ENCODE measurements at places on chromosomes 3 and 15.
A peak's percentile ranks its signal among the peaks of the same experiment; 100 is the strongest.

DNA sequence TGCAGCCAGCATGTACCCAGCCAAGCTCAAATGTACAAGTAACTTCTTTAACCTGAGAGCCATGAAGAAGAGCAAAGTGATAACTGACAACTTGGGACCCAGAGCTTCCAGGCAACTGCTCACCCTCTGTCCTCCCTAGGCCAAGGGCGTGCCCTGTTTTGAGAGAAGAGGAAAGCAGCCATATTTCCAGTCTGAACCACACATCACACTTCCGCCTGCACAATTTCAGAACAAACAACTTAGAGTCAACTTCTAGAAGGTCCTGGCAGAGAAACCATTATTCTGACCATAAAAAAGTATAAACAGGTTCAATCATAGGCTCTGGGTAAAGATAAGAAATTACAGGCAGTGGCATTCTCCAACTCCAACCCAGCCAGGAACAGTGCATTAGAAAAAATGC is 50.1 kb downstream of the ITGB5 start:
- DNase-seq = no peak

DNA sequence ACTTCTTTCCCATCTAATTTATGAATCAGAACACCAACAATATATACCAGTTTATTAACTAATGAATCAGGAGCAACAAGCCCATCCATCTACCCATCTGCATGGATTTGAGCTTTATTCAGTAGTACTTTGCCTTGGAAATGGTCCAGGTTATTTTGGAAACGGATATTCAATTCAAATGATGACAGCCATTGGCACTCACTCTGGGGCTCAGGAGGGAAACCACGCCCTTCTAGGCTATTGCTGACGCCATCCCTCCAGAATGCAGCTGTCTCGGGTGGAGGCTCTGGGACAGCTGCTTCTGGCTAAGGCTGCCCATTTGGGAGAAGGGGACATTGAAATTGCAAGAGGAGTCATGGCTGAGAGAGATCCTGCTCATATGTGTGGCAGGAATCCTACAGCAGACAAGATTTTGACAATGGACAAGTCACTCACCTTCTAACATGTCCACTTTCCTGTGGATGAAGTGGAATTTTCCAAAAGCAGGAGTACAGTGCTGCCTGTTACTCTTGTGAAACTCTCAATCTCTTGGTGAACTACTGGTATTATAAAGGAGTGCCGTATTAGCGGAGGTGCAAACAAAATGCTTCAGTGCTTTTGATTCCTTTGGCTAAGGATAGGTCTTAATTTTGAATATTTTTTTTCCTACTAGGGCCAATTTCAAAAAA is 29.3 kb upstream of the TRAK1 start:
- no peak for DNase-seq

DNA sequence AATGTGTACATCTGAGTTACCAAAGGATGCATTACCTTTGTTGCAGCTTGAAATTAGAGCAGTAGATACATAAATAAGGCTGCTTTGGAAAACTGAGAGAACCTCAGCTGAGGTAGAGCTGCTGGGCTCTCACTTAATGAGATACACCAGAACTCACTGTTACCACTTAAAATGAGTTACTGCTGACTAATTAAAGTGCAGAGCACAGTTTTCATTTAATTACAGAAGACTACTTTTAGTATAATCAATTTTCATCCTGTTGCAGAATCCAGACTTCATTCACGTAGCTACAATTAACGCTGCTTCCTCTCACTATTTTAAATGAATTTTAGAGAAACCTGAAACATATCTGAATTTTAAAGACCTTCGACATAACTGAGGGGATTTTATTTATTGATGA is 169.5 kb downstream of the USP13 start:
- no peak for DNase-seq

GRCh38 chr3:194518652-194519051 is 31.9 kb upstream of the ATP13A3 start:
- DNase-seq = no peak

GRCh38 chr3:111541911-111542483 is at the start of gene CD96:
CD96 (plus strand) TSS chr3:111542197; CDS start chr3:111542249, 52 bp downstream.
- no peak for DNase-seq

GRCh38 chr3:105232553-105232952 is 134.2 kb upstream of the ALCAM start:
- no peak for DNase-seq

DNA sequence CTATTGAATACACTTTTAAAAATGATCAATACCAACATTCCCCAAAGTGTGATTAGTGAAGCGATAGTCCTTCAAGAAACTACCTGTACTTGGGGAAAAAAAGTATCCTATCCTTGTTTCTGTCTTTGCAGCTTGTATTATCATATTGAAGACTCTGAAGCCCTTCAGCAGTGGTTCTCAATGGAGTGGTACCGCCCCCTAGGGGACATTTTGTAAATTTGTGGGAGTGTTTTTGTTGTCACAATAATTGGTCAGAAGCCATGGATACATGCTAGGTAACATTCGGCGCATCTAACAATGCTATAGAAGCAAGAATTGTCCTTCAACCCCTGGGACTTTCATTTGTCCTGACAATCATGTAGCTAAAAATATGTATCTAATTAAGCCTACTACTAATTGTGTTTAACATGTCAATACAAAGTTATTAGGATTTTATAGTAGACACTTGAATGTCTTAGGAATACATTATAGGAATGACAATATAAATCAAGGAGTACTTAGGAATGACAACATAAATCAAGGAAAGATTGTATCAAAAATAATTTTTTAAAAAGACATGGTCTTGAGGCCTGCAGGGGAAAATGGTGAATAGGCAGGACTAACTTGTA is 53.7 kb downstream of the NMD3 start:
- peak; percentile 65 for DNase-seq

DNA sequence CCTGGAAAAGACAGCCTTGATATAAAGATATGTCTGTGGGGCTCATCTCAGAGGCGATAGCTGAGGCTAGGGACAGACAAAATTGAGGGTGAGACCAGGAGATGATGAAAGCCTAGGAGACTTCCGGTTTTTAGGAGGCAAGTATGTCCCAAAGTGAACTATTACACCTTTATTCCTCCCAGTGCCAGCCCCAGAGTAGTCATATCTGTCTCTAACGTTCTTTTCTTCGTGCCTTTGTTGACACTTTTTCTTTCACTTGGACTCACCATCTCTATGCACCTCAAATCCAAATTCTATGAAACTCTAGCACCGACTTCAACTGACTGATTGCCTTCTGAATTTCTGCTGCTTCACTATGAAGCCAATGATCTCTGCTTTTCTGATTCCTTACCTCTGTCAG is 93.8 kb upstream of the RASGRP1 start:
- no peak for DNase-seq

GRCh38 chr3:119628390-119628789 is 30.7 kb downstream of the PLA1A start:
- no peak for DNase-seq

GRCh38 chr3:51381333-51381705 is 3.8 kb upstream of the MANF start:
- no peak for DNase-seq

DNA sequence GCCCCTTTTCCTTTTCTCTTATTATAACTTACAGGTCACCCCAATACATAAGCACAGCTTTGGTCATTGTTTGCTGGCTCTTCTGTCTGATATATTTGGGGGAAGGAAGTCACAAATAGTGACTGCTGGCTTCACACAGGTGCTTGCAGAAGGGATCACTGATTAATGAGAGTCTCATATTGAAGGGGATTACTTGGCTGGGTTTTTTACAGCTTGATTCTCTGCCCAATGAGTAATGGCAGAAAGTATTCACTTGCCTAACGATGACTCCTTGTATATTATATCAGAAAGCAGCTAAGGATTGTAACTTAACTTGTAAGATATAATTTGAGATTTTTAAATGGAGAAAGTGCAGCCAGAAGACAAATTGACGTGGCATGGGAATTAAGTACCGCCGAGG is 119.3 kb upstream of the PFN2 start:
- DNase-seq = no peak

GRCh38 chr3:164918905-164919304 is 159.4 kb downstream of the SI start:
- DNase-seq = no peak

DNA sequence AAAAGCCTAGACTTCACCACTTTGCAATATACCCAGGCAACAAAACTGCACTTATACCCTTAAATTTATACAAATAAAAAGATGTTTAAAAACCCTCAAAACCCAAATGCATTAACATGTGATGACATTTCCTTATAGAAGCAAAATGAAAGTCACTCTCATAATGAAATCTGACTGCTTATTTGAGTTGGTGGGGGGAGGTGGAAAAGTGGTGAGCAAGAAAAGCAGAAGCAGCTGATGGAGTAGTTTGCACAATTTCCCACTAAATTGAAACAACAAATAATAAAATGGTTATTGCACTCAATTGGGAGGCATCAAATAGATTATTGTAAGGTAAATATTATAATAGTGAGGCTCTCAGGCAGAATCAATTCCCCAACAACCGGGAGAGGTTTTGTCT is 54.0 kb upstream of the GADL1 start:
- DNase-seq = no peak

DNA sequence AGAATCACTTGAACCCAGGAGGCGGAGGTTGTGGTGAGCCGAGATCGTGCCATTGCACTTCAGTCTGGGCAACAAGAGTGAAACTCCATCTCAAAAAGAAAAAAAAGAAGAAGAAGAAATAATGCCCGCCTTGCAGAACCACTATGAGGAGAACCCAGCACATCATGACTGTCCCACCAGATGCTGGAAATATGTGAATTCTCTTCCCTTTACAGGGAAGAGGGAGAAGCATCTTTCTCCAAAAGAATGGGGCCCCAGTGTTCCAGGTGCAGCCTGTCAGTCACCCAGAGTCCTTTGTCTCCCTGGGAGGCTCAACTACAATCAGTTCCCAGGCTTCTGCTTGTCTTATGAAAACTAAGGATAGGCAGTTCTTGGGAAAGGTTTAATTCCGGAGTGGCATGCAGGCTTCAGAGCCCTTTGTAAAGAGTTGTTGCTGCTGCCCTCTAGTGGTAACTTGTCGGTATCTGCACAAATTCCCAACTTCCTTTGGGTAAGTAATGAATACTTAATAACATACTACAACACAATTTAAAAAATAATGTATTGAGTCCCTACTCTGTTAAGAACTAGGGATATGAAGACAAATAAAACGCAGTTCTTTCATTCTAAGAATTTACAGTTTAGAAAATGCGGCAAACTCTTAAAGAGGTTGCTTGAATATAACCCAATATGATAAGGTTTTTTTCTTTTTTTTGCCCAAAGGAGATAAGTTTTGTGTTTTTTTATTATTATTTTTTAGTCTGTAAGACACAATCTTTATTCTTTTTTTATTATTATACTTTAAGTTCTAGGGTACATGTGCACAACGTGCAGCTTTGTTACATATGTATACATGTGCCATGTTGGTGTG is 18.6 kb upstream of the TICRR start:
- peak; percentile 39 for DNase-seq

- DNase-seq = no peak
Measured at GRCh38 chr3:9224490-9224889, 25.0 kb downstream of the SRGAP3 start.

- DNase-seq = no peak
Measured at GRCh38 chr15:71883447-71883846, 73.1 kb downstream of the NR2E3 start.

DNA sequence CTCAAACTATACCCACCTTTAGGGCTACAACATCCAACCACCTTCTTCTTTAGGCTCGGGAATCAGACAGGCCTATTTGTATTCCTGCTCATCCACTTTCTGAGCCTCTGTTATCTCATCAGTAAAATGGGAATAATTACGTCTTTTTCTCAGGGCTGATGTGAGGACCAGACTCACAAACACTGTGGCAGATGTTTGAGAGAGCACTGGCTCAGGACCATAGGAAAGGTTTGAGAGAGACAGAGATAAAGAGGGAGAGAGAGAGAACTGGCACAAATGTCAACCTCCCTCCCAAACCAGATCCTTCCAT is 4.8 kb upstream of the DAPK2 start:
- DNase-seq = no peak

DNA sequence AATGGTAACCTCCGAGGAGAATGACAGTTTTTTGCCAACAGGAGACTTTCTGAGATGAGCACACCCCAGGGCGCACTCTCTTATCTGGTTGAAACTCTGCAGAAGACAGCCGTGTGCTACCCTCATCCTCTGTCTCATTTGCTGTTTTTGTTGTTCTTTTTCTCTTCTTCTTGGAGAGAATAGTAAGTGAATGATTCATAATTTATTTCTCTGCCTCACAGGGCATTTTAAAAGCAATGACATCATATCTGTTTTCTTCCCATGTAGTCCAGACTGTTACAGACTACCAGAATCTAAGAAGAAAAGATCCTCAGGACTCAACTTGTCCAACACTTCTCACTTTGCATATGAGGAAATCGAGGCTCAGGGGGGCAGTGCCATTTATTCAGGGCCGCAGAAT is 771.1 kb upstream of the GRM7 start:
- no peak for DNase-seq

- DNase-seq = peak; percentile 22
Measured at GRCh38 chr3:188090620-188091309, 63.2 kb upstream of the LPP start.

DNA sequence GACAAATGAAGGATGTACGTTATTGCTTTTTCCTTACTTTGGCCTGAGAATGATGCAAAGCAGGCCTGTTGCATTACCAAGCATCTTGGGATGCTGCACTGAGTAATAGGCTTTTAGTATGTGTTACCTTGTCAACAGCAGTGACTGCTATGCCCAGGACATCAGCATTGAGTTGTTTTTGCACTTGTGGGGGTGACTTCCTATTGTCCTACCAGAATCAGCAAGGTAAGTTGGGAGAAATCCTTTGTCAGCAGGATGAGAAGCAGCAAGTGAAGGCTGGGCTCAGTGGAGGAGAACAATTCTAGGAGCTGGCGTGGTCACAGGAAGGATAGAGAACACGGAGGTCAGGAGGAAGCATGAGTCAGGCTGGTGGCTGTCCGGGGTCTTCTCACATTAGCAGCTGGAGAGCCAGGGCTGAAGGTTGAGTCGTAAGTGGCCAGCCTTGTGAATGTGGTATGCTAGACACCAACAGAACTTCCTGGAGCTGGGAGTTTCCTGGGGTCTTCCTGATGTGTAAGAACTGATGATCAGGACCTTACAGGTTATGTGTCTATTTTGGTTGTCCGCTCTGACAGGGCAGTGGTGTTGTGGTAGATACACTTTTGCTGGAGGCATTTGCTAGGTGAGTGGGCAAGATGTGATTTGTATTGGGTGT is 142.7 kb downstream of the FNDC3B start:
- no peak for DNase-seq

DNA sequence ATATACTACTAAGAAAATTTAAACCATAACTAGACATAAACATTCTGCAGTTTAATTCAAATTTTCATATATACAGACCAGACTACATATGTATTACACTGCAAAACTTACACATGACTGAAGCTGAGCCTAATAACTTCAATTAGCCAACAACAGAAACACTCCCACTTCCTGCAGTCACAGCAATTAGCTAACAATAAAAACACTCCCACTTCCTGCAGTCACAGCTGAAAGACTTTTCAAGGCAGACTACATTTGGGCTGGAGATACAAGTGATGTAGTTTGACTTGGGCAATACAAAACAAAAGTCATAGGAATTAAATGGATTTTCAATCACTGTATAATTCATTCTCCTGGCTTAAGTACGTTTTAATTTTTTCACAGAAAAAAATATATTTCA is 10.3 kb downstream of the TM2D3 start:
- peak; percentile 20 for DNase-seq

GRCh38 chr15:98651036-98651481 is 2.7 kb downstream of the IGF1R start:
- DNase-seq = no peak
